ENCODE measurements at places on chromosomes 4 and X. TPM values are rescaled to one million over a fixed set of nuclear protein-coding genes. Genes with fewer than 3 reads are reported as not detected.

GRCh38 chr4:89204624-89205023, 93.3 kb downstream of the TIGD2 start:
- no peak for DNase-seq

GRCh38 chr4:124070688-124071484, 641.6 kb downstream of the ANKRD50 start:
- no peak for DNase-seq

The NMU gene
- total RNA-seq: 1.7 TPM

DNA sequence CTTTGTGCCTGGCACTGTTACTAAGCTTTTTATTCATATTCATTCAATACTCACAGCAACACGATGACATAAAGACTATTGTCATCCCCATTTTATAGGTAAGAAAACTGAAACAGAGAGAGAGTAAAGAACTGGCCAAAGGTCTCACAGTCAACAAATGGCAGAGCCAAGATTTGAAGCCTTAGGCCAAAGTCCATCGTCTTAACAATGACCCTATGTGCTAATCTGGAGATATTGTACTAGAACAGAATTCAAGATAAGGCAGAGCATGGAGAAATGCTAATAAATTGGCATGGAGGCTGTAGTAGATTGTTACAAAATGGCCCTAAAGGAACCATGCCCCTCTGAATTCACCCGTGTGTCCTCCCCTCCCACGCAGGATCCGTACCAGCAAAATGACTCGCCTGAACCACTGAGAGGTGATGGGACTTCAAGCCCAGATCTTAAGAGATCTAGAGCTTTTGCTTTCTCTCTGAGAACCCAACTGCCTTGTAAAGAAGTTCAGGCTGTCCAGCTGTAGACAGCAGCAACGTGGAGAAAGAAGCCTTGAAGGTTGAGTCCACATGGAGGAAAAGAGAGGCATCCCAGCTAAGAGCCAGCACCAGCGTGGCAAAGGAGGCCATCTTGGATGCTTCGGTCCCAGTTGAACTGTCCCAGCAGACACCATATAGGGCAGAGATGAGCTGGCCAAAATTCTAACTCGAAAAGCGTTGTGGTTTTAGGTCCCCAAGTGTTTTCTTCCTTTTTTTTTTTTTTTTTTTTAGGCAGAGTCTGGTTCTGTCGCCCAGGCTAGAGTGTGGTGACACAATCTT, 52.8 kb upstream of the RBM47 start:
- no peak for DNase-seq

The DGKK gene
- total RNA-seq: 1.2 TPM

- DNase-seq: no peak
Measured at GRCh38 chr4:98150092-98150761, 7.0 kb upstream of the STPG2 start.

DNA sequence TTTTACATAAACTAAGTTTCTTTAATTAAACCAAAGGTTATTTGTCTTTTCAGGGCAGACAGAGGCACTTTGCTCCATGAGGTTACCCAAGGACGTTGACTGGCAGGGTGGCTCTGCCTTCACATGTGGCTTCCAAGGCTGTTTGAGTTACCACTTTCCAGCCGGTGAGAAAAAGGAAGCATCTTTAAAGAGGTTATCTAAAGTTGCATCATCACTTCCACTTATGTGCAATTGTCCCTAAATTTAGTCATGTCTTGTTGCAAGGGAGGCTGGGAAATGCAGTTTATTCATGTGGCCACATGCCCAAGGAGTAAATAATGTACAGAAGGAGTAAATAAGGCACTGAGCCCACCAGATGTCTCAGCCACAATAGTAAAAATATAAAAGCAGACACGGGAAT, 29.0 kb upstream of the RAP1GDS1 start:
- DNase-seq: no peak

The TEX11 gene
- total RNA-seq: 6.5 TPM

The TIGD2 gene
- total RNA-seq: 9.8 TPM

The ZNF732 gene
- total RNA-seq: 2.2 TPM

DNA sequence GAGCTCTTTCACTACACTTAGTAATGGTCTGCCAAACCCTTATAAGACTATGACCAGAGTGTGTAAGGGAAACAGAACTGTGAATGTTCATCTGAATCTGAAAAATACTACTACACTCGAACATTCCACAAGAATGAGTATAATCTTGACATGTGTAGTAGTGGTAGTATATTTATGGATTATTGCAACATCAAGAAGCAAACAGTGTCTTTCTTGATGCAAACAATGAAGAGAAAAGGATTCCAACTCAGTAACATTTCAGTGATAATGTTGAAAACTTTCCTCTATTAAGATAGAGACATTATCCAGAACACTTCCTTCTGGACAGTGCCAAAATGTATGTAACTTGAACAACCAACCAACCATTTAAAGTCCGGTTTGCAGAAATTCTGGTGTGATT, 394.7 kb upstream of the CPEB2 start:
- DNase-seq: no peak

The ANKRD37 gene
- total RNA-seq: 1.4 TPM

GRCh38 chrX:39813631-39814277, 284.0 kb downstream of the BCOR start:
- no peak for DNase-seq

DNA sequence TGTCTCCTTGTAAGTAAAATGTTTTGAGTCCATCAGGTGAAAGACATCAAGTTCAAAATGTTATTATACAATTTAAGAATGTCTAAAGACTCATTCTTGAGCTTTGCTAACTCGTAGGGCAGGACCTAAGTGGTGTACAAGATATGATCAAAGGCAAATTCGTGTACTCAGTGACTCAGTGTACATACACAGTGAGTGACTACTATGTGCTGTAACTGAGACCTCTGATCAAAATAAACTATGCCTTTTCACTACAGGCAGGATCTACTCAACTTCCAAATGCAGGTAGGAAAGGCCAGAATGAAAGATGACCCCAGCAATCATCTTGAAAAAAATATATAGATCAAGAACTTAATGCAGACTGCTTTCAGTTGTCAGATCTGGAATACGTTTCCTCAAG, 49.9 kb downstream of the ADGRG2 start:
- DNase-seq: no peak

DNA sequence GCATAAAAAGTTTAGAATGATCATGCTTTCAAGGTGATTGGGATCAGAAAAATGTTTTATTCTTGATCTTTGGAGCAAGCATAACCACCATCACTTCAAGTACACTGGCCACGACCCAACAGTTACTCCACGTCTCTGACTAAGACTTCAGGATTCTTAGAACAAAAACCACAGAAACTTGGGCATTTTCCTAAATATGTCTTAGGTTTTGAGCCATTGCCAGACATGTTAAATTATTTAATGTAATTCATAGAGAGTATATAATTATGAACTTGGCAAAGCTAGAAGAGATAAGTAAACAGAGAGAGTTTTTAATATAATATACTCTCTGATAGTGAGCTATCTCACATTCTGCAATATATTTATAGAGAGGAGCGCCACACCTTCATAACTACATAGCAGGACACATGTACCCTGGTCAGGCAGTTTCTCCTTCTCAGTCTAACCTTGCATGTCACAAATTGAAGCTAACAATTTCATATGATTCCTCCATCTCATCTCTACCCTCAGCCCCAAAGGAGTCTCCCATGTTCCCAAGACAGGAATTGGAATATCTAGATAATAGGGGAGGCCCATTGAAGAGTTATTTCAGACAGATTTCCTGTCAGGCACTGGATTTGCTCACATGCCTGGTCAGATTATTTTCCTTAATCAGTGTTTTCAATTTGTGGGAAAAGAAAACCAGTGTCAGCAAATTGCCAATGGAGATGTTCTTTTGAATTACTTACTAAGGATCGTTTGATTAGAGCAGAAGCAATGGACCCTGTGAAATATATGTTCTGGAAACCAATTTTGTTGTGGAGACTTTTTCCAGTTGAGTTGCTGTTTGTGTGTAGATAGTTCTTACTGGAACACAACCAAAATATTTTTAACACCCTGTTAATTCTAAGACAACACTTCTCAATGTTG, 61.7 kb upstream of the GUCY1A1 start:
- no peak for DNase-seq

- DNase-seq: no peak
Measured at GRCh38 chrX:65034292-65034667, 58.0 kb upstream of the ZC4H2 start.

DNA sequence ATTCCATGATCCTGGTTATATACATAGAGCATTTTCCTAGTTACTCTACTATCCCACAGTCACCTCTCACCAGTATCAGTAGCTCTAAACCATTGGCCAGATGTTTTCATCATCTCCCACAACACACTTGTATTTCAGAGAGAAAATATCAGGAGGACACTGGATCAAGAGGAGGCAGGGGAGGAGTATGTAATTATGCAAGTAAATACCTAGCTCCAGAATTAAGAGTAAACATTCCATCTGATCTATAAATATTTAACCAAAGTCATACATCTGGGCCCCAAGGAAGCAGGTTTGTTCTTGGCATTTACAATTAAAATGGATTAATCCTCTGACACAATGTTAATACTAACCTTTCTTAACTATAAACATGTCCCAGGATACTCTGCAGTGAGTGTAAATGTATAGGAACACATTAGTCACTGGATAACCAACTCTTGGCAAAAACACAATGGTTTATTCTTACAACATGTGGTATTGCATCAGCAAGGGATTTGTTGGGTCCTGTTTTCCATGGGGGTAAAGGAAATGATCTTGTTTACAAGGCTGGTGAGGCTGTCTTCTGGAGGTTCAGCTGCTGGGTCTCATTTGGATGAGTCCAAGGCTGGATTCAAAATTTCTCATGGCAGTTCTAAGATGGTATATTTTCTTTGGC, 170.1 kb downstream of the ATG4A start:
- no peak for DNase-seq

The NFXL1 gene
- total RNA-seq: 39.6 TPM
